Stimulated activated CD8-positive, alpha-beta memory T cell treated with anti-CD3 and anti-CD28 coated beads, Interleukin-15, amount 100 ng/mL, for 4 hours (primary cell): ENCODE measurements at places on chromosomes 4 and X.

DNA sequence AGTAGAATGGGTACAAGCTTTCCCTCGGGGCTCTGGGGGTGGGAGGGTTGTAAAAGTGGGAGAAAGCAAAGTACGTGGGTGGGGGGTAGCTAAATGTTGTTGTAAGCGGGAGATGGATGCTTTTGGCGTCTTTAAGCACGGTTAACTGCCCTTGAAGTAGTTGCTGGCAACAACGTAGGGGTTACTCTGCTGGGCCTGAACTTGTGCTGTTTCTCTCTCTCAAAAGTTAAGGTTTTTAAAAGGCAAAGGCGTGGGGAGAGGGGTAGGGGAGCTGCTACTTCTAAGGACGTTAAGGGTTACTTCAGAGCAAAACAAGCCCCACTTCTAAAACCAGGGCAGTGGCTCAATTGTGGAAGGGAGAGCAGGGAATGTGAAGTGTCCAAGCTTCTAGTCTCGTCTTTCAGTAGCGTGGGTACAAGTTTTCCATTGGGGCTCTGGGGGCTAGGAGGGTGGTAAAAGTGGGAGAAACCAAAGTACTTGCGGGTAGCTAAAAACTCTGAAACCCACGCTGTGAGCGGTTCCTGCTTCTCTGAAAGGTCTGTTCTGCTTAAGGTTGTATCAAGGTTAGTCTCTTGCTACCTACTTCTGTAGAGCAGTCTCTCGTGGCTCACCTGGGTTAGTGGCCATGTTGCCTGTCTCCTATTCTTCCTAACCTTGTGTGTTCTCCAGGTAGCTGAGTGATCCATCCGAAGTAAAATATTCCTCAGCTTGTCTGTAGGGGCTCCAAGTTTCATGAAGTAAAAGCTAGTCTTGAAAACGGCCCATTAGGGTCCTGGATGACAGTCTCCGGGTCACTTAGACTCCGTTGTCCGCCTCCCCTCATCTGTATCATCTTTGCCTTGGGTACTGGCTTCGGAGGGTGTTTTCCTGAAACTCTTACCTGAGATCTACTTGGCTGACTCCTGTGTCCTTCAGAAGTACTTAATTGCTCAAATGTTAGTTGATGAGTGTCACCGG is 1.7 kb upstream of the WDR1 start:
- no peak for DNase-seq

- DNase-seq: no peak
These were observed 20.8 kb downstream of the PPP3CA start for GRCh38 chr4:101326576-101326975.

DNA sequence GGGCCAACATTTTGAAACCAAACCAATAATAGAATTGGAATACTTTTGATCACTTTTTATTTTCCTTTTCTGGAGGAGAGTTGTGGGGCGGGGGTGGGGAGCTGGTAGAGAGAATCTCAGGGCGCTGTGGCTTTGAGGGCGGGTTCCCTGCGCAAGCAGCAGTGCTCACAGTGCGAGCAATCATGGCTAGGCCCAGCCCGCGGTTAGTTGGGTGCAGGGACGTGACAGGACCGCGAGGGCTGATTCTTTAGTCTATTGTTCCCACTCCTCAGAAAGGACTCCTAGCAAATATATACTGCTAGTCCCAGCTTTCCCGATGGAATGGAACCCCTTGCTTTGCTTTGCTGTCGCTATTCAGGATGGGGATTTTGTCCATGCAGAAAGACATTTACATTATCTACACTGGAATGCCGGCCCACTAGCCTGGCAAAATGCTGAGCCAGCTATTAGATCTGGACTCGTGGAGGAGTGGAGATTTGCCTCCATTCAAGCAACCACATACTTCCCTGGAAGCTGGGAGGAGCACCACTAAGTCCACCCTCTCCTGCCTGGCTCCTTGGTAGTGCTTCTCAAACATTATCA is 23.9 kb upstream of the APLN start:
- DNase-seq: no peak

DNA sequence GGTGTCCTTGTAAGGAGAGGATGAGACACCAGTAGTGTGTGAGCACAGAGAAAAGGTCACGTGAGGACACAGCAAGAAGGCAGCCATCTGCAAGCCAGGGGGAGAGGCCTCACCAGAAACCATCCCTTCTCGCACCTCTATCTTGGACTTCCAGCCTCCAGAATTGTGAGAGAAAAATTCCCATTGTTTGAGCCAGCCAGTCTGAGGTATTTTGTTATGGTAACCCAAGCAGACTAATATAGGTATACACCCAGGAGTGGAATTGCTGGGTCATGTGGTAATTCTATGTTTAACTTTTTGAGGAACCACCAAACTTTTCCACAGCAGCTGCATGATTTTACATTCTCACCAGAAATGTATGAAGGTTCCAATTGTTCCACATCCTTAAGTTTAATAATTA is 25.6 kb downstream of the ZDHHC9 start:
- no peak for DNase-seq
